ENCODE measurements at places on chromosomes 3 and 15. TPM values are rescaled to one million over a fixed set of nuclear protein-coding genes. Genes with fewer than 3 reads are reported as not detected.

The EPHA6 gene
- total RNA-seq = 1.3 TPM

The DLG1 gene
- total RNA-seq = 44.5 TPM

The PLXNB1 gene
- total RNA-seq = 29.2 TPM

The DPPA2 gene
- total RNA-seq = 0.64 TPM

The SCN5A gene
- total RNA-seq = 0.03 TPM

The MRPS25 gene
- 34.6 TPM for total RNA-seq

The XIRP1 gene
- not detected for total RNA-seq

The SPG21 gene
- total RNA-seq = 48.8 TPM

The NMNAT3 gene
- total RNA-seq = 0.15 TPM

The FEZF2 gene
- not detected for total RNA-seq

The ITIH3 gene
- not detected for total RNA-seq

The GOLGA8G gene
- 0.34 TPM for total RNA-seq

The DALRD3 gene
- total RNA-seq = 54.6 TPM

The FGD5 gene
- total RNA-seq = not detected

The GOLGA8H gene
- 0.32 TPM for total RNA-seq

The HAPLN3 gene
- 11.6 TPM for total RNA-seq

The SCAPER gene
- total RNA-seq = 3.7 TPM

The MCCC1 gene
- 17.2 TPM for total RNA-seq

The CTXN2 gene
- not detected for total RNA-seq

The SV2B gene
- total RNA-seq = 0.08 TPM

The GLDN gene
- 1.1 TPM for total RNA-seq

The P2RY14 gene
- total RNA-seq = not detected

The ANKRD34C gene
- not detected for total RNA-seq

The B2M gene
- total RNA-seq = 697 TPM

The ARHGAP31 gene
- 3.8 TPM for total RNA-seq

The MCF2L2 gene
- total RNA-seq = 0.38 TPM
